ENCODE measurements at places on chromosomes 2 and 18. TPM values are rescaled to one million over a fixed set of nuclear protein-coding genes. Genes with fewer than 3 reads are reported as not detected.
A peak's percentile ranks its signal among the peaks of the same experiment; 100 is the strongest.

IL1R1 gene
- total RNA-seq, result 20.9 TPM

TMX3 gene
- 25.7 TPM for total RNA-seq

SCN7A gene
- total RNA-seq, result 28.5 TPM

STON1 gene
- 6.7 TPM for total RNA-seq

BMP10 gene
- 0.25 TPM for total RNA-seq

PDE11A gene
- 4.4 TPM for total RNA-seq

FAM161A gene
- total RNA-seq, result 0.89 TPM

IL1A gene
- not detected for total RNA-seq

SPAG16 gene
- total RNA-seq, result 18.7 TPM

GRCh38 chr18:52605345-52605744 lies 265.3 kb downstream of the DCC start:
- DNase-seq, result no peak

DNA sequence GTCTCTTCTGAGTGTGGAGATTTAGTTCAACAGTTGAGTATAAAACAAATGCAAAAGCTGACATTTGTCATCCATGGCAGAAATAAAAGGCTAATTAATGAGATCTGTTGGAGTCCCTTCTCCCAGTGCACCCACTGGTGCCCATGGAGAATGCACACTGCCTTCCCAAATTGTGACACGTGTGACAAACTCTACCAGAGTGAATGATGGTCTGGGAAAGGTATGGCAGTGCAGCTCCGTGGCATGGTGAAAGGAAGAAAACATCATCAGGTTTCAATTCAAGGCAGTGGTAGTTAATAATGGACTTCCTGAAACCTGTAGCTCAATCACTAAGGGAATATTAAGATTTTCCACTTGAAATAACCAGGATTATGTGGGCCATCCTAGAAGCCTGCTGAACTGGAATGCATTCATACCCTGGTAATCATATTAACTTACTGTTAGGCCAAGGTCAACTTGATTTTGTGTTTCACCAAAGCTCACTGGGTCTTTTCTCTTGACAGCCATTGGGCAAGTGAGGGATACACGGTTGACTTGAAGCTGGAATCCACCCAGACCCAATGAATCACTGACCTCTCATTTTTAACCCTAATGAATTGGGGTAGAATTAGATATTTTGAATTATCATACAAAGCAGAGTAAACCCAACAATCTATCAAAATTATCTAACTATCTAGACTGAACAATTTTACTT lies 167.6 kb downstream of the AFF3 start:
- DNase-seq, result no peak

DNA sequence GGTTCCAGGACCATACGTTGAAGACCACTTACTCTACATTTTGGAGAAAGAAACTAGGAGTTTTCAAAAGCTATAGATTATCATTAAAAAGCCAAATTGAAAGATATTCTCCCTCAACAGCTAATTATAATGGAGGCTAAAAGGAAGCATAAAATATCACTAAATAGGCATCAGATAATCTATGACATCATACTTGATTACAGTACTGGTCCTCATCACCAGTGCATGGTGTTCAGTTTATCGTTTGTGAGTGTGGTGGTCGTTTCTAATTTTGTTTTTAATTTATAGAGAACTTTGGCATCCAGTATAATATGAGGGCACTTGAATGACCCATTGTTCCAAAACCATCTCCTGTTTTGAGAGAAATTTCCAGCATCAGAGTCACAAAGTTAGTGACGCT lies 80.9 kb downstream of the HNRNPLL start:
- DNase-seq, result no peak

DNA sequence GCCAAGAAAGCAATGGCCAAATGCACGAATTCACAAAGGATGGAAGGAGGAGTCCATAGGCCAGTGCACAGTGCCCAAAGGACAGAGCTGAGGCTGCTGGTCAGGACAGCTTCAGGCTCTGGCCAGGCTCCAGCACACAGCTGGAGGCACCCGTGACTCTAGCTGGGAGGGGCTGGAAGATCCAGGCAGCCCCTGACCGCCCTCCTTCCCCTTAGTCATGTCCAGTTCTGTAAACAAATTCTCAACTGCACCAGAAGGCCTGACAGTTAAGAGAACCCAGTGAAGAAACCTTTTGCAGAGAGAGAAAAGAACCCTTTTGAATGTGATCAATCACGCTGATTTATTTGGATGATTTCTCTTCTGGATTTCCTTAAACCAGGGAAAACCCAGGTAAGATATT lies 7.7 kb upstream of the YWHAQ start:
- peak; percentile 90 for DNase-seq

DNA sequence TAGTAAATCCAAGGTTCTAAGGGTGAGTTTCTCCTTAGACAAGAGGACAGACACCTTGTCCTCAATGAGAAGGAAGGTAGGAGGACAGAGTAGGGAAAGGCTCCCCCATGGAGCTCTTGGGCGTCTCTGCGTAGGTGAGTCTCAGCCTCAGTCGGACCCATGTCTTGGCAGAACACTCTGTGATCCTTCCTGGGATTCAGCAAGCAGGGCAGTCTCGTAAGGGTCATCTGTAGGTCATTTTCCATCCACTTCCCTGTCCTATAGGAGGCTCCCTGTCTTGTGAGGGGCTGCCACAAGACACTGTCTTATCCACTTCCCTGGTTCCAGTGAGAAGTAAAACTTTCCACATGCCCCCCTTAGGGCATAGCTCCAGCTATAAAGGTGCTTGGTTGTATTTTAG lies 122.6 kb upstream of the TWIST2 start:
- no peak for DNase-seq

DNA sequence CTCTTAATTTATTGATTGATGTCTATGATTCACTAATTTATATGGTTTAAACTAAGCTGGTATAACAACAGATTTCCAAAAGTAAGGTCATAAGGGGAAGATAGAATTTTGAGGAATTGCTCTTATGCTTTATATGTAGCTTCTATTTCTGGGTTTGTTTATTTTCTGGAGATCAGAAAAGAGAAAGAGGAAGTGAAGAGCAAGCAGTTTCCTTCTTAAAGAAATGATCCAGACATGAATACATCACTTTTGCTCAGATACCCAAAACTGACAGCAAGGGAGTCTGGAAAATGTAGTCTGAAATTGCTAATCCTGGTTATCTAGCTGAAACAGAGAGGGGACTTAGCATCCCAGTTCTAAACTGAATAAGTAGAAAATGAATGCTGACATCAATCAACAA lies 912.5 kb upstream of the CRIM1 start:
- no peak for DNase-seq

GRCh38 chr2:7111626-7112025 lies 194.4 kb downstream of the RNF144A start:
- no peak for DNase-seq

GRCh38 chr2:197339496-197340220 lies 29.1 kb upstream of the ANKRD44 start:
- DNase-seq, result no peak

- DNase-seq, result no peak
Observed at GRCh38 chr2:176004934-176005333, 2.9 kb upstream of the LNPK start.

DNA sequence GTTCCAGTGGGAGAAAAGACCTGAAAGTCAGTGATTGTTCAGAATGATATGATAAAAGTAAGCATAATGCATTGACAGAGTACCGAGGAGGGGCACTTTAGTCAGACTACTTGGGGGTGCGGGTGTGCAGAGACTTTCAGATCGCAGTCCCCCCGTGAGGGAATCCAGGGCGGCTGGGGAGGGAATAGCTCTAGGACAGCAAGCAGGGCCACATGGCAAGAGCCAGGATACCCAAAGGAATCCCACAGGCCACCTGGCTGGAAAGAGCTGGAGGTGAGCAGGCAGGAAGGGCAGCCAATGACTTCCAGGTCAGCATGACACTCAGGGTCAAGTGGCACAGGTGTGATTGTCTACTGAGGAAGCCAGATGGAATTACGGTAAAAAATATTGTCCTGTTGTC lies 157.5 kb downstream of the CYP26B1 start:
- no peak for DNase-seq

GRCh38 chr2:216215658-216216390 lies 106.7 kb downstream of the XRCC5 start:
- no peak for DNase-seq

DNA sequence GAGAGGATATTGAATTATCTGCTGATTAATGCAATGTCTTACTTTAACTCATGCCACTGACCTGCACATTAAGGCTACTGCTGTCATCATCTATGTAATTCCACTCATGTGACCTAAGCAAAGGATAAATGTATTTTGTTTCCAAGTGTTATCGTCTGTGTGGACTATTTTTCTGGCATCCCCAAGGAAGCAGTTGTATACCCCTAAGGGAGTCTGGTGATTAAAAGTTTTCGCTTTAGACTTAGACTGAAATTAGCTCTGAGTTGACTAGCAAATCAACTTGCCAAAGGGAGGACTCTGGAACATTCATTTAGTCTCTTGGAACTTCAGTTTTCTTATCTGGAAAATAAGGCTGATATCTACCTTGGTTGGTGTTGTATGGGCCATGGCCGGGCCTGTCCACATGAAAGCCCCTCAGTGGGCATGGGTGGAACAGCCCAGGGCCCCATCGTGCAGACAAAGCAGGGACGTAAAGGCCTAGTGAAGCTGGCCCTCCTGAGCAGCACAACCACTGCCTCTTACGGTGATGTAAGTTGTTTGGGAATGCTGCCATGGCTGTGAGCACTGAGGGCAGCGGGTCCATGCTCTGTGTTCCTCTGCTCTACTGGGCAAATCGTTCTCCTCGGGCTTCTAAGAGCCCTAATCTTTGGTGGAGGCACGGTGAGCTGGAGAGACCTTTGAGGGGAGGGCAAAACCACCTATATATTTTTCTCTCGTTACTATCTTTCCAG lies 144.4 kb upstream of the RNF152 start:
- peak; percentile 34 for DNase-seq

- DNase-seq, result no peak
Observed at GRCh38 chr2:220999356-220999755, 572.7 kb downstream of the EPHA4 start.

- no peak for DNase-seq
Observed at GRCh38 chr2:54559593-54560145, 103.5 kb downstream of the SPTBN1 start.

All from left ventricle myocardium superior (tissue), 1 donor.